IMR-90 (cell line): ENCODE measurements at places on chromosomes 2 and 18. TPM values are rescaled to one million over a fixed set of nuclear protein-coding genes. Genes with fewer than 3 reads are reported as not detected.
A peak's percentile ranks its signal among the peaks of the same experiment; 100 is the strongest.

Gene ASB1
- polyA plus RNA-seq = 37.3 and 39.6 TPM in 2 replicates

- DNase-seq = no peak
Measured at GRCh38 chr2:115910270-115910669, 1467.8 kb downstream of the DPP10 start.

DNA sequence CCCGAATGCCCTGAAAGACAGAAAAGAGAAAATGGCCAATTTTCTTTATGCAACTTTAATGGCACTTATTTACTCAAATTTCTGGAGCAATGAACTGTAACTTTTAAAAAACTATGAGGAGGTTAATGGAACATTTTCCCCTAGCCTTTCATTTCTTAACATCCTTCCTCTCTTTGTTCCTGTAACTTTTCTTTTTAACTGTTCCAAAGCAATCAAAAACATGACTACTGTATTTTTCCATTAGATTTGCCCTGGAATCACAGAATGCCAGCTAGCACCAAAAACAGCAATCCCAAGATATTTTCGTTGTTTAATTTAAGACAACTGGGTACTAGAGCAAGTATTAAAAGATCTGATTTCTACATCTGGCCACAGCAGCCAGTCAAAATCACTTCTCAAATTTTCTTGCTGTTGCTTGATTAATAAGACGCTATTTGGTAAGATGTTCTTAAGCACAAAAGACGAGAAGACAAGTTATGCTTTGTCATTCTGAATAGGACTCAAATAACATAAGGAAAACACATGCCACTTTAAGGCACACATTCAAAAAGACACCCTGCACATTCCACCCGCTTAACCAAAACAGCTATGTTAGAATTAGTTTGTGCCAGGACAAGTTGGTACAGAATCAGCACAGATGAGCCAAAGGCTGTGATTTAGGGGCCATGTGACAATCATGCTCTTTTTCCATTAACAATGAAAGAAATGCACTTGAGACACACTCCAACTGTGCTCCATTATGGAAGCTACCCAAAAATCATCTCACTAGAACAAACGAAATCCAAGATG, 3.6 kb downstream of the STARD7 start:
- DNase-seq = no peak

- no peak for DNase-seq
Measured at GRCh38 chr2:149077861-149078260, 39.4 kb downstream of the LYPD6B start.

GRCh38 chr2:129710670-129711495, 268.6 kb upstream of the RAB6C start:
- no peak for DNase-seq

DNA sequence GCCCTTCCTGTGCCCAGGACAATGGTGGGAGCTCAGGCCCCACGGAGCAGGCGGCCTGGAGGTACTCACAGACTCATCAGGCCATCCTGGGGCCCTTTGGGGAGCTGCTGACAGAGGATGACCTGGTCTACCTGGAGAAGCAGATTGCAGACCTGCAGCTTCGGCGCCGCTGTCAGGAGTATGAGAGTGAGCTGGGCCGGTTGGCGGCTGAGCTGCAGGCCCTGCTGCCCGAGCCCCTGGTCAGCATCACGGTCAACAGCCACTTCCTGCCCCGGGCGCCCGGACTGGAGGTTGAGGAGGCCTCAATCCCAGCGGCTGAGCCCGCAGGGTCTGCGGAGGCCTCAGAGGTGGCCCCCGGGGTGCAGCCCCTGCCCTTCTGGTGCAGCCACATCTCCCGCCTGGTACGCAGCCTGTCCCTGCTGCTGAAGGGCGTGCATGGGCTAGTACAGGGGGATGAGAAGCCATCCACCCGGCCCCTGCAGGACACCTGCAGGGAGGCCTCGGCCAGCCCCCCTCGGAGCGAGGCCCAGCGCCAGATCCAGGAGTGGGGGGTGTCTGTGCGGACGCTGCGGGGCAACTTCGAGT, 8.3 kb upstream of the KLHL30 start:
- no peak for DNase-seq

Gene CD302
- 3.0 and 4.0 TPM in 2 replicates for polyA plus RNA-seq

Gene RGPD3
- polyA plus RNA-seq = 0.06 and 0.07 TPM in 2 replicates

- no peak for DNase-seq
Measured at GRCh38 chr2:59936048-59936447, 617.4 kb downstream of the BCL11A start.

GRCh38 chr2:219911541-219911940, 284.1 kb downstream of the SLC4A3 start:
- no peak for DNase-seq

DNA sequence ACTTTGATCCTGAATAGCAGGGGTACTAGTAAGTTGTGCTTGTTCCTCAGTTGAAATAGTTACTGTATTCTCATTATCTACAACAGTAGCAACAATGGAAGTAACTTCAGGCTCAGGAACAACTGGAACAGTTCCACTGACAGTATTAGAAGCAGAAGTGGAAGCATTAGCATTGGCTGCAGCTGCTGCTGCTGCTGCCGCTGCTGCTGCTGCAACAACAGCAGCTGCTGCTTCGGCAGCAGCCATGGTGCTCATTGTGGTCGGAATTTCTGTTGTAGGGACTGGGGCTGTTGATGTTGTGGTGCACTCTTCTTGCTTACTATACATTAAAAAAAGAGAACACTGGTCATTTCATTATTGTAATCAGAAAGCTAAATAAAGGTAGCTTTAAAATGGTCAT, 40.8 kb downstream of the PRPF40A start:
- no peak for DNase-seq

- DNase-seq = no peak
Measured at GRCh38 chr2:24363301-24363700, 3.0 kb upstream of the ITSN2 start.

DNA sequence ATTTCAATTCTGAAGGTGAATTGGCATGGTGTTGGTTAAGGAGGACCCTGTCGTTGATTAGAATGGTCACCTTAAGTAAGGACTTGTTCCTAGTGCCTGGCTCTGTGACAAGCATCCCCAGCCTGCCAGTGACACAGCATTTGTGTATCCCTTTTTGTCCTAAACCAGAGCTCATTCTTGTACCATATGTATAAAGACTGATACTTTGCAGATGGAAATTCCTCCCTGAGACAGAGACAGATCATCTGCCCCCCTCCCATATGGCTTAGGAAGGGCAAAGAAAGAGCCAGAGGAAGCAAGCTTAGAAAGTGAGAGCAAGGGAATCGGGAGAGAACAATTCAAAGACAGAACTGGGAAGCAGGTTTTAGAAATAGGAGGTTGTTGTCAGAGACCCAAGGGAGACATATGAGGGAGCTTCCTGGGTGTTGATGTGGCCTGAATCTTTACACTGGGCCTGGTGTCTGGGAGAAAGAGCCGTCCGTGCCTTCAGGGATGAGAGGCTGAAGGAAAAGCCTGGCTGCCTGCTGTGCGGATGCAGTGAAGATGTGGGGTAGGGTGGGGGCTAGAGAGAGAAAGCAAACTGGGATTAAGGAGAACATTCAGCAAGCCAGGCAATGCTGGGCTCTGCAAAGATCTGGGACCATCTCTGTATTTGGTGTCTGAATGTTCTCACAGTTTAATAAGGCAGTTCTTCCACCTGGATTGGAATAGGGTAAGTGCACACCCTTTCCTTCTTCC, 13.2 kb upstream of the CHRNA1 start:
- DNase-seq = peak; percentile 45

- no peak for DNase-seq
Measured at GRCh38 chr18:32257084-32257785, 67.4 kb downstream of the MEP1B start.

Gene OXER1
- polyA plus RNA-seq = not detected in 2 replicates

GRCh38 chr2:226077031-226077430, 677.5 kb downstream of the NYAP2 start:
- DNase-seq = peak; percentile 73

GRCh38 chr2:217125014-217125413, 265.1 kb upstream of the TNP1 start:
- DNase-seq = no peak

Gene PSMA8
- polyA plus RNA-seq = not detected in 2 replicates

Gene NHEJ1
- polyA plus RNA-seq = 11.9 and 12.5 TPM in 2 replicates

DNA sequence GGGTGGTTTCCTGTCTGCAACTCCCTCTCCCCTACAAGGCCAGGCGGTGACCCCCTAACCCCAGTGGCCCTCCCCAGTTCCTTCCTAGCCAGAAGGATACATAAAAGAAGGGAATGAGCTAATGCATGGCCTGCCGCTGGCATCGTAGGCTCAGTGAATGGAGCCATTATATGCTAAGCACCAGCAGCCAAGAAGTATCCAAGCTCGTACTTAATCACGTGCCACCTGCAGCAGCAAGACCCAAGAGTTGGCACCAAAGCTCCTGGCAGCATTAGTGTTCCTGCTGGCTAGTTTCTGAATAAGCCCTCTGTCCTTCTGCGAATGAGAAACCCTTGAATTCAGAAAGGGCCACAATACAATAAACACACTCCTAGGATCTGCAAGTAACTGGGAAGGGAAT, 4.3 kb downstream of the DBI start:
- no peak for DNase-seq

GRCh38 chr2:64858541-64859311, 130.5 kb upstream of the SLC1A4 start:
- DNase-seq = no peak

DNA sequence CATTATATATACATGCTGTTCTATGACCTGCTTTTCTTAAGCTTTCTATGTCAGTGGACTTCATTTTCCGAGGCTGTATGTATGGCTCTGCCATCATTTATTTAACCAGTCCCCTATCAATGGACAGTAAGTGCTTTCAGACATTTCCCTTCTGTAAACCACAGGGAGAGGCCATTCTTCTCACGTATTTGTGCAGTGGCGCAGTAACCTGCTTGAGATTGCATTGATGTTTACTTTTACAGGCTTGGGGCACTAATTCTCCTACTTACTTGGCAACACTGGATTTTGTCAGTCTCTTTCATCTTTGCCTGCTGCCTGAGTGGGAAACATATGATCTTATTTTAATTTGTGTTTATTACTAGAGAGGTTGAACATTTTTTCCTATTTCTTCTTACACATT, 52.1 kb downstream of the BOLA3 start:
- DNase-seq = no peak

GRCh38 chr2:178455947-178456346, 4.8 kb downstream of the PJVK start:
- DNase-seq = no peak

DNA sequence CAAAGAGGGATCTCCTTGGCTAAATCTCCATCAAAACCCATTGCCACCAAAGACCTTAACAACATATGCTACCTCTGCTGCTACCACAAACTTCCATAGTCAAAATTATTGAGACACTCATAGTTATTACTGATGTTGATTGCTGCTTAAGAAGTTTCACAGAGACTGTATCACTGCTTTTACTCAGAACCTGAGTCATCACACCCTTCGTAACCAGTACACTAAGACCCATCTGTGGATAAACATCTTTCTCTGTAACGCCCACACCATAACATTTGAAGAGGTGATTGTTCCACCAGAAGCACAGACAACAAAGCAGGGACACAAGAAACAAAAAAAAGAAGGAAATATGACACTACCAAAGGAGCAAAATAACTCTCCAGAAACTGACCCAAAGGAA, 1563.1 kb downstream of the LRP1B start:
- peak; percentile 20 for DNase-seq

- DNase-seq = peak; percentile 38
Measured at GRCh38 chr2:160940699-160941098, 219.5 kb upstream of the TANK start.

DNA sequence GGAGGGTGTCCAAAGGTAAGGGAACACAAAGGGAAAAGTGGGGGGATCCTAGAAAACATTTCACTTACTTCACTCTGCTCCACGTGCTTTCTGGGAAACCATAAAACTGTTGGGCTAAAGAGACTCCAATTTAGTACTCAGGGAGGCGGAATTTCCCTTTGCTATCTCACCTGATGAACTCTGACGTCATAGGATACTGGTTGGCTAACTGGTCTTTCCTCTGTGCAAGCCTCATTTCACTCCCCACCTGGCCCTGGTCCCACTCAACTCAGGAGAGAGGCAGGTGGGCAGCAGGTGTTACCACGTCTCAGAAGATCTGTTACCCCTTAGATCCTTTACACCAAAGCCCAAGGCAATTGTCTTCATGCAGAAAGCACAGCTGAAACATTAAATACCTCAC, 51.8 kb upstream of the PMAIP1 start:
- no peak for DNase-seq

Gene GPR35
- polyA plus RNA-seq = 0.31 and 0.42 TPM in 2 replicates

DNA sequence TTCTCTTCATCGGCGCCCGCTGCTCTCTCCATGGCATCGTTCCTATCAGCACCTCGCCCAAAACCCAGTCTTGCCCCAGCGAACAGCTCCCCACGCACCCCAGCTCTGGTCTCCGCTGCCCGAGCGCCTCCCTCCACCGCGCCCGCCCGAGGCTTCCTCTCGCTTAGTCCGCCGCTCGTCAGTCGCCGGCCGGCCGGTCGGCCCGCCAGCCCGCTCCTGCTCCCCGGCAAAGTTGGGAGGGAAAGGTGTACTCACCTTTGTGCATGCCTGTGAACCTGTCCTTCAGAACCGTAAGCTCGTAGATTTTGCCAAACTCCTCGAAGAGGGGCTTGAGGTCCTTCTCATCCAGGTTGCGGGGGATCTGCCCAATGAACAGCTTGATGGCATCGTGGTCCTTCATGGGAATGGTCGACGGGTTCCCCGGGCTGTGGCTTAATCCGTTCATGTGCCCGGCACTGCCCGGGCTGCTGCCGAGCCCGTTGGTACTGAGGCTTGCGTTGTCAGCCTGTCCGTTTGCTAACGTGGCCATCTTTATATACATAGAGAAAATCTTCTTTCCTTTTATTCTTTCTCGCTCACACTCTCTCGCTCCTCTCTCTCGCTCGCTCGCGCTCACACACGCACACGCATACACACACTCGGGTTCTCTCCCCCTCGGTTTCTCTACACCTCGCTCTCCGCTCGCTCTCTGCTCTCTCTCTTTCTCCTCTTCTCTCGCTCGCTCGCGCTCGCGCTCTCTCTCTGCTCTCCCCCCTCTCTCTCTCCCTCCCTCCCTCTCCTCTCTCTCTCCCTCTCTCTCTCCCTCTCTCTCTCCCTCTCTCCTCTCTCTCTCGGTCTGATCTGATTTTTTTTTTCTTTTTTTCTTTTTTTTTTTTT, at the start of gene CELF4:
TSS of gene CELF4 (minus strand) at position 698 of the 876 bp plus-strand sequence.
- no peak for DNase-seq

Gene GAD1
- not detected in 2 replicates for polyA plus RNA-seq

DNA sequence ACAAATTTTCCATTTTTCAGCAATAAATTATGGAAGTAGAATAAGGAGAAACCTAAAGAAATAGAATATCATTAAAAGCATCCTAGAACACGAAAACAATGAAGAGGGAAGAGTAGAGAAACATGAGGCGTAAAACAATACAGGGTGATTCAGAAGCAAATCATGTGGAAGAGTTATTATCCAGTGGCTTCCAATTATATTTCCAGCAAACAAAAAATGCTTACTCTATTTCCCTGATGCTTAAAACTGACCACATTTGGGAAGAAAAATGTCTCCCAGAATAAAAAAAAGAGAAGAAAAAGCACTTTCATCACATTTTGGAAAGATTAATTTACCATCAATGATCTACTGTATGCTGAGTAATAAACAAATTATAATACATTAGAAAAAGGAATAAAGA, 192.6 kb downstream of the CD226 start:
- no peak for DNase-seq
